ENCODE measurements at places on chromosomes 1 and 21.

GRCh38 chr1:31010086-31010989, 55.2 kb downstream of the PUM1 start:
- DNase-seq: no peak

- DNase-seq: no peak
These were observed 30.5 kb downstream of the EPHB2 start for GRCh38 chr1:22741118-22741517.

DNA sequence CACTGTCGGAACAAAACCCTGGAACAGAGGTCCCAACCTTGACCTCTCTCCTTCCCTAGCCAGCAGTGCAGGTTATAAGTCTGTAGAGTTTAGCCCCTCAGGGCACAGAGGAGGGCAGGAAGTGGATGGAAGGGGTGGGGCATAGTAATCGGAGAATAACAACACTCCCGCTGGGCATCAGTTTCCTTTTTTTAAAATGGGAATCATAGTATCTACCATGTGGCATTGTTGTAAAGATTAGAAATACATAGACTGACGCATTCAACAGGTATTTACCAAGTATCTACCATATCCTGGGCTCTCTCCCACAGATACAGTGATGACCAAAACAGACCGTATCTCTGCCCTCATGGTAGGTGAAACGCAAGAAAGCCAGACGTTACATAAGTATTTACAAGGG, 24.9 kb upstream of the ATF3 start:
- DNase-seq: no peak

DNA sequence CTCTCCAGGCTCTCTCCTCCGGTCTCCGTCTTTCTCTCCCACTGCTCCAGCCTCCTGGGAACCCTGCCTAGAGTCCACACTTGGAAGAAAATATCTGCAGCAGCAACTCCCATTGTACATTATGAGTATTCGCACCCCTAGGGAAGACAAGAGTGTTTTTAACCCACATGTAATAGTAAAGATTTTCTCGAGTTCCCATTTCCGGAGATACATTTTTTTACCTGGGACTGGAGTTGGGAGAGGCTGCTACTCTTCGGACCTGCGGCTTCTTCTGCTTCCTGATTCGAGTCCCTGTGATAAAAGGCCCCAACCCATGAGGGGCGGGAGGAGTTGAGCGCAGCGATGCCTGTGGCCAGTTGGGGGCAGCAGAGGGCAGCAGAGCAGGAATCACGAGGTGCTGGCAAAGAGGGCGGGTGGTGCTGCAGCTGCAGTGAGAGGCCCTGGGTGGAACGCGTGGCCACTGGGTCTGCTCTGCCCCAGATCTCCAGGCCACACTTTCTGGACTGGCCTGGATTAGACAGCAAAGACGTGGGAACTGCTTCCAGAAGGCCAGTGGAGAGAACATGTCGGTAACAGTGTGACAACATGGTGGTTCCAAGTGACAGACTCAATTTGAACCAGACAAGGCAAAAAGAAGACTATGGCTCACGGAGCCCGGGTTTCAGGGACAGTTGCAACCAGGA, 221.0 kb upstream of the CSF3R start:
- peak; percentile 69 for DNase-seq

DNA sequence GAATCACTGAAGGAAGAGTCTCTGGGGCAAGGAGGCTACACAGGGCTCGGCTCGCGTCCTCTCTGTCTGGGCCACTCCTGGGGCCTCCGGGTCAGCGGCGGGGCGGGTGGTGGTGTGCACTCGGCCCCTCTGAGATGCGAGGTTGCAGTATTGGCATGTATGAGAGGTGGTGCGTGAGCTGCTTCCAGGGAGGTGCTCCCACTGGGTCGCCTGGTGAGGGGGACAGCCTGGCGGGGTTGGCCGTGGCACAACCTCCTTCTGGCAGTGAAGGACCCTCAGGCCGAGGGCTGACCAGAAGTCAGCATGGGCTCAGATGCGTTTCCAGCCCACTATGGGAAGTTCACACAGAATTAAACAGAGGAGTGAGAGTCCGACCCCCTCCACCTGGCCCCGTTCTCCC, 38.5 kb upstream of the COL18A1 start:
- DNase-seq: no peak

- no peak for DNase-seq
These were observed 4.9 kb downstream of the PRCC start for GRCh38 chr1:156772222-156772621.

GRCh38 chr1:30707412-30708360, 15.7 kb downstream of the MATN1 start:
- DNase-seq: peak; percentile 62
